ENCODE measurements at places on chromosomes 13 and 19.

DNA sequence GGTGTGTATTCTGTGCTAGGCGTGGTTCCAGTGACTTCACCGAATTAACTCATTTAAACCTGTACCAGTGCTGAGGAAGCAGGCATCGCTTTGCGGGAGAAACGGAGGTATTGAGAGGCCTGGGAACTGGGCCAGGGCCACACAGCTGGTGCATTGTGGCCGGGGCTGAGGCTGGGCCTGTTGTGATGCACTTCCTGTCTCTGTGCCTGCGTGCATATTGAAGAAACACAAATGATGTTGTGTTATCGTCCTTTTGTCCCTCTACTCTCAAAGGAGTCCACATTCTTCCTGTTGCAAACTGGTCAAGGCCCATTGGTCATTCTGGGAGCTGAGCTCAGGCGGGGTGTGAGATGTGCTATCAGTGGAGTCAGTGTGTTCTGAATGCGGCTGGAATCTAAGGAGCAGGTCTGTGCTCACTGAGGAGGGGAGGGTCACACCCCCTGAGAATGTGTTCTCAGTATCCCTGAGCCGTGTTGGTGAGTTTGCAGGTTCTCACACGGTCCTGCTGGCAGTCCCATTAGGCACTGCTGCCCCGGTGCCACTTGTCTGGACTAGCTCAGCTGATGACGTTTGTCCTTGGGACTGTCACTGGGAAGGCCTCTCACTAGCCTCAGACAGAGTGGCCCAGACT, 62.1 kb downstream of the ARHGEF7 start:
- peak; percentile 63 for DNase-seq

- DNase-seq: no peak
Measured at GRCh38 chr13:76738616-76739015, 147.6 kb downstream of the KCTD12 start.

GRCh38 chr13:50392977-50393376, 377.7 kb downstream of the KCNRG start:
- DNase-seq: no peak

GRCh38 chr13:112697756-112698655, 8.2 kb downstream of the ATP11A start:
- no peak for DNase-seq

DNA sequence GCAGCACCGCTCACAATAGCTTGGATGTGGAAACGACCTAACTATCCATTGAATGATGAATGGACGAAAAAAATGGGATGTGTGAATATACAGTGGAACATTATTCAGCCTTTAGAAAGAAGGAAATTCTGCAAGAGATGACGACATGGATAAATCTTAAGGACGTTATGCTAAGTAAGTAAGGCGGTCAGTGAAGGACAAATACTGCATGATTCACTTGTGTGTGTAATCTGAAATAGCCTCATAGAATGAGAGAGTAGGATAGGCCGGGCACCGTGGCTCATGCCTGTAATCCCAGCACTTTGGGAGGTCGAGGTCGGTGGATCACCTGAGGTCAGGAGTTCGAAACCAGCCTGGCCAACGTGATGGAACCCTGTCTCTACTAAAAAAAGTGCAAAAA, 25.4 kb upstream of the ZNF766 start:
- DNase-seq: no peak

- peak; percentile 18 for DNase-seq
Measured at GRCh38 chr19:45716359-45717130, 14.2 kb downstream of the FBXO46 start.

GRCh38 chr19:18183529-18183928, 9.5 kb upstream of the MPV17L2 start:
- DNase-seq: no peak

DNA sequence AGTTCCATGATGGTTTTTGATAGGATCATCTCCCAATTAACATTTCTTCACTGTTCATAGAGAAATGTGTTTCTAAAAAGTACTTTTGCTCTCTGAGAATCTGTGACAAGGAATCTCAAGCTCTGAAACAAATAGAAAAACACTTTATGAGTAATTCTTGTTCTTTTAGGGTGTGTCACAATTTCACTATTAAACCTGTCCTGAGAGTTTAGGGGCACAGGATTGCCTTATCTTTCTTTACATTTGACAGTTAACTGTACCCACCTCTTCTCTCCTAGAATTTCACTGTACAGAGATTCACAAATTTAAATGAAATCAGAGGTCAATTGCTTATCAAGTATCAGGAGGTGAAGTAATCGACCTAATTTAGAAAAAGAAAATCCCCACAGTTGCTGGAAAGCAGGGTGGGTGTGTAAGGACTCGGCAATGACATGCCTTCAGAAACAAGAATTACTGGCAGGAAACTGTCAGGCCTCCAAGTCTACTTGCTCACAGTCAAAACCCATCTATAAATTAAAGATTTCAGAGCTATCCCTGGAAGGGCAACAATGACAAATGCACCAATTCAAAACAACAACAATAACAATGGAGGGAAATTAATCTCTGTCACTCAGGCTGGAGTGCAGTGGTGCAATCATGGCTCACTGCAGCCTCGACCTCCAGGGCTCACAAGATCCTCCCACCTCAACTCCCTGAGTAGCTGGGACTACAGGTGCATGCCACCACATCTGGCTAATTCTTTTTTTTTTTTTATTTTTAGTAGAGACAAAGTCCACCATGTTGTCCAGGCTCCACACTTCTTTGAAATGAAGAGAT, 250.2 kb downstream of the ABCC4 start:
- DNase-seq: no peak

GRCh38 chr13:77969299-77969698, 50.7 kb upstream of the EDNRB start:
- no peak for DNase-seq

GRCh38 chr13:62209529-62209928, 793.9 kb upstream of the PCDH20 start:
- DNase-seq: no peak

DNA sequence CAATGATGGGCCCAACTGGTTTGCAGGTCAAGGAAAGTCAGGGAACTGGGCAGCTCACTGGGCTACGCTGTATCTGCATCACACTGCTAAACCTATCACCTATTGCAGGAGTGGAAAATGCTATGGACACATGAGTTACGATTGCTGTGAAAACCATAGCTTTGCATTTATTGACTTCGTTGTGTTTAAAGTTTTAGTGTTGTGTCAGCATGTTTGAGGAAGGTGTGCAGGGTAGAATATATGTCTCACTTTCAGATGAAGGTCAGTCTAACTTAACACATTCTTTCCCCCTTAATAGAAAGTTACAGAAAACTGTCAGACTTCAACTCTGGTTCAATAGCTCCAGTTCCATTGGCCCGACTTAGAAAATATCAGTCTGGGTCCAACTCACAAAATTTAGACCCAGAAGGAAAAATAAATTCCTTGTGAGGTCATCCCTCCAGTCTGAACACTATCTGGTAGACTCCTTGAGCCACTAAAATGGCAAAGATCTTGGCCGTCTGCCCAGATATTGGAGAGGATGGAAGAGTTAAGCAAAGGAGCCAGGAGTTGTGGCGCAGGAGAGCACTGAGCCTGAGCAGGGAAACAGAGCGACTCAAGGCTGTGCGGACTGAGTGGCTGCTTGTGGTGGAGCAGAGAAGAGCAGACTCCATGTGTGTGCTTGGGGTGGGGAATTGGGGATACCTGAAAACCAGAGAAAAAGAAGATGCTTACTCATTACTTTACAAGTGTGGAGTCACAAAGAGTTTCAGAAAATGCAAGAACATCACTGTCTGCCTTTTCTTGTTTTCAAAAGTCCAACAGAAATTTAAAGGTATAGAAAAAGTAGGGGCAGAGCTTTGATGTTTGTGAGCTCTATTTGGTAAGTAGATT, 518.5 kb downstream of the FGF9 start:
- no peak for DNase-seq

GRCh38 chr19:49676136-49676783, 811 bp upstream of the PRMT1 start:
- no peak for DNase-seq

DNA sequence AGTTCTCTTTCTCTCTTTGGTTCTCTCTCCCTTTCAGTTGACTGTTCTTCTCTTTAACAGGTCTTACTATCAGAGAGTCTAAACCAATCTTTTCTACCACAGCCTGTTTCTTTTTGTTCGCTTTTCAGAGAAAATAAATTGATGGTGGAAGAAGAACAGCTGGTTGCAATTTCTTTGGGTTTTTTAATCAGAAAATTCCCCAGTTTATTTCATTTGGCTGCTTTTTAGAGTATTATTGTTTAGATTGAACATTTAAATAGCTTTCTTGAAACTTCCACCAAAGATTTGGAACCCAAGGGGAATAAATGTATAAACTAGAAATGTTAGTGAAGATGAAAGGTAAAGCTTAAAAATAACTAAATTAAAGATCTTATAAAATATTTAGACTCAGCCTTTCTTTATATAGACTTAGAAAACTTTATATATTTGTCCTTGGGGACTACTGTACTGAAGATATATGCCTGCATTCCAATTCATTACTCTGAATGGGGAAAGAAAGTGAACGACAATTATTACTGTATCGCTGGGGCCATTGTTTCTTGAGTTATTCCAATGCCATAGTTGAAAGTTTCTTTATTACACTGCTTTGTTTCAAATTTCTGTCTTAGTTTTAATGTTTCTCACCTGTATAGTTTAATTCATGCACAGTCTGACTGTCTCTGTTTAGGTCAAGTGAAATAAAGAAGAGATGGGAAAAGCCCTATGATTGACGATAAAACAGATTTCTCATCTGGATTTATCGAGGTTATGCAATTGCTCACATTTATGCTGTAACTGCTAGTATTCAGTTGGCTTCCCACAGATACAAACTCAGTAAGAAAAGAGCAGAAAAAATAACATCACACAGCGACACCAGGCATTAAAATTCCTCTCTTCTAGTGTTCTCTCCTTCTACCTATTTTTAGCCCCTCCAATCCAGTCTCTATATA, 169.4 kb upstream of the CSNK1A1L start:
- no peak for DNase-seq

DNA sequence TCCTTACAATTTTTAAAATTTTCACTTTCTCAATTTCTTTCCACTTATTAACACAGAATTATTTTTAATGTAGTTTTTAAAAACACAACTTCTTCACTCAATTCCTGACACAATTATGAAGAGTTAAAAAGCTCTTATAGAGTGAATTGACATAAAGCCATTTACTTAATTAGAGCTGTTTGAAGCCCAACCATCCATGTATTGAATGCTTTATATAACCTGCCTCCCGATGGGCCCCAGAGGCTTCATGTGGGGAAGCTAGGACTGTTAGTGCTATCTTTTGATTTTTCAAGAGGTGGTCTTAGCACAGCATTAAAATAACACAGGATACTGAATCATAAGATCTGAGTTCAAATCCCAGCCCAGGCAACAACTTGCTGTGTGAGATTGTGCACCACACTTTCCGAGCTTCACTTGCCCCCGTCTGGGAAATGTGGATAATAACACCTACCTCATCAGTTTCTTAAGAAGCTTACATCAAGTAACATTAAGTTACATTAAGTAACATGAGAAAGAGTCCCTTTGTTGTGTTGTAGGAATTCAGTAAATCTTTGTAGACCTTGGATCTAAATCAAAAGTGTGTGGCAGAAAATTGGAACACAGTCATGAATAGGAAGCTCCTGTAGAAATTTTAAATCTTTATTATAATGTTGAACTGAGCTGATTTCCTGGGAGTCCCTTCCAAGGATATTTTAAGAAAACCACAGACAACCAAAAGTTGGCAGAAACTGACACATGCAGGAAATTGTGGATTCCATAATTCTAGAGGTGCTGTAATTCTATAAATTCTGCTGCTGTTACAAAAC, 5.5 kb upstream of the ENOX1 start:
- no peak for DNase-seq

DNA sequence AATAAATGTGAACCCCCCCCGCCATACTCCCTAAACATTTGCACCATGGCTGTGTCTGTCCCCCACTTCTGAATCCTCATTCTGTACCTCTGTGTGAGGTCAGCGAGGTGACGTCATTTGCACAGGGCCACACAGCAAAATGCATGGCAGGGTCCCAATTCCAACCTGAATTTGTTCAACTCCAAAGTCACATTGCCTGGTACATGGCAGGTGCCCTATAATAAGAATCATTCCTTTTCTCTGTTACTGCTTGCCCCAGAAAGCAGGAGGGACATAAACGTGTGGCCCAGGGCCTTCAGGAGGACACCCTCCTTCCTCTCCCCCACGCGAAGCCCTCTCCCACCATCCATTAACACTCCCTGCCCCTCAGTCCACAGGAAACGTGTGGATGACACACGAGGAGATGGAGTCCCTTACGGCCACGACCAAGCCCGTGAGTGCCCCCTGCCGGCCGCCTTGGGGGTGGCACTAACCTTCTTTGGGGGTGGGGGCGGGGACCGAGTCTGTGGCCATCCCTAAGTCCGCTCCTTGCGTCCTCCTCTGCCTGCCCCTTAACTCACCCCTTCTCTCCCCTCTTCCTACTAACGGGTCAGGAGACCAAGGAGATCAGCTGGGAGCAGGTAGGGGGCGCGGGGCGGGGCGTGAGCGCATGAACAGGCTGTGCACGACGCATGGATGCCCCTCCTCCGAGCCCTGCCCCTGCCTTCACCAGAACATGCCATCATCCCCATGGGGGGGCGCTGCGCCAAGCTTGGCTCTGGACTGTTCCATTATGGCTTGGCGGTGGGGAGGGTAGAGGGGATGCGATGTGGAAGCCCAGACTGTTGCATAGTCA, 9.4 kb downstream of the HRC start:
- peak; percentile 84 for DNase-seq

DNA sequence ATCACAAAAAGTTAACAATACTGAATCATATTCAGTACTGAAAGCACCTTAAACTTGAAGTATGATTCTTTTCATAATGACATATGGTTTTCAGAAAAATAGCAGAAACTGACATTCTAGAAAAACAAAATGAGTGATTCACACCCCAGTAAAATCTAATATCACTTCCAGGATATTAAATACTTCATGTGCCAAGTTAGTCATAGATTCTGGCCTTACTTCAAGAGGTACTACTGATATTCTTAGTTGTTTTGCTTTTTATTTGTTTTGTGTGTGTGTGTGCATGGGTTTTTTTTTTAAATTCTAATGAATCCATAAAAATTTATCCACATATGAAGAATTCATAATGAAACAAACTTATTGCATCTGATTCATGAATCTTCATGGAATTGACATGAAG, 207.9 kb upstream of the UFM1 start:
- no peak for DNase-seq

GRCh38 chr13:108120302-108120701, 95.0 kb downstream of the LIG4 start:
- no peak for DNase-seq

GRCh38 chr13:41554626-41555386, 97.5 kb downstream of the RGCC start:
- DNase-seq: no peak

DNA sequence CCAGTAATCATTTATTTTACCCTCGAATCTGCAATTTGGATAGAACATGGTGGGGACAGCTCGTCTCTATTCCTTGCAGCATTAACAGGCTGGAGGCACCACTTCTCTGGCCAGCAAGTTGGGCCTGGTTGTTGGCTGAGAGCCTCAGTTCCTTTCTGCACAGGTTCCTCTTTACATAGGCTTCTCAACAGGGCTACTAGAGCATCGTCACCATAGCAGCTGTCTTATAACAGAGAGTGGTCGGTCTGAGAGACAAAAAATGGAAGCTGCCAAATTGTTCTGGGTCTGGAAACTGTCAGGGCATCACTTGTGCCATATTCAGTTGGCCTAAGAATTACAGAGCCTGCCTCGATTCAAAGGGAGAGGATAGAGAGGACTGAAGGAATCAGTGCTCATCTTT, 86.7 kb downstream of the DNAJC15 start:
- DNase-seq: no peak

- DNase-seq: no peak
Measured at GRCh38 chr13:24654741-24655140, 25.5 kb upstream of the ATP12A start.

GRCh38 chr13:101144808-101145419, 271.4 kb downstream of the NALCN start:
- DNase-seq: no peak

- no peak for DNase-seq
Measured at GRCh38 chr13:24032674-24033073, 127.8 kb upstream of the SPATA13 start.

Measured in head of caudate nucleus (tissue), 42 donors.